ENCODE measurements at places on chromosomes 5 and 9.

DNA sequence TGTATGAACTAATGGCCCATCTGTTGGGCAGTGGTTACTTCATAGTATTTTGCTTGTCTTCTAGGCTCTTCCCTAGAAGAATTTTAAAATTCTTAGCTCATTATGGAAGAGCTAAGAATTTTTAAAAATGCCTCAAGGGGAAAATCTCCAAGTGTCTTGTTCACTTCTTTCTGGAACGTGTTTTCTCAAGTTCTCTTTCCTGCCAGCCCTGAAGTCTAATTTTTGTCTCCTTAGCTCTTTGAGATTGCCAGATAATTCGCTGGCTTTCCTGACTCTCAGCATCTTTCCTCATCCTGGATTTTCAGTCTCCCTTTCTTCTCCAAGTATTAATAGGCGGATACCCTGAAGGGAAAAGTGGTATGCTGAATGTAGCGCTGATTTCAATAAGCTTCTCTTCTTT is 395.4 kb downstream of the ARRDC3 start:
- DNase-seq, result no peak

DNA sequence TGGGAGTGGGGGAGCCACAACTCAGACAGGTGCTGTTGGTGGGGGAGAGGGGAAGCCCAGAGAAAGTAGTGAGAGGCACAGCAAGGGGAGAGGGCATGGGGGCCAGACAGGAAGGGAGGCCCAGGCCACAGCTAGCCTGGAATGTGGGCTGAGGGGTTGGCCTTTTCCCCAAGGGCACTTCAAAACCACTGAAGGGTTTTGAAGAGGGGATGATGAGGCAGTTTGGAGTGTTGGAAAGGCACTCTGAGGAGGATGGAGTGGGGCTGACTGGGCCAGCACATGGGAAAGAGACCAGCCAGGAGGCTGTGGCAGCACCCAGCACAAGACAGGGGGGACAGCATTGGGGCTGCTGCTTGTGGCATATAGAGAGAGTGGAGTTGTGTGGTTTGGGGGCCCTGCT is 3.8 kb downstream of the PSD2 start:
- no peak for DNase-seq

DNA sequence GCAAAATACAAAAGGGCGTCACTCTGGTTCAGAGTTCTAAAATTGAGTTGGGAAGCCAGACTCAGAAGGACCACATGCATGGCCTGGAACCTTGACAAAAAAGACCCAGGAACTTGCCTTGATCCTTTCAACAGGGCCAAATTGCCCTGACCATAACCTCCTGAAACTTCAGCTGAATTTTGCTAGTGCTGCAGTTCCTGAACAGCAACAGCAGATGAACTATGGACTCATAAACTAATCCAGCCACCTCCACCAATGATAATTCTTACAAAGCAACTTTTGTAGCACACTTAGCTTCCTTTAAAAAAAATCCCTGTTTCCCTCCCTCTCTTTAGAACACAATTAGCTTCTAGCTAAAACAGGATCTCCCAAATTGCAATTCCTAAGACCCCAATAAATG is 155.9 kb downstream of the MAT2B start:
- no peak for DNase-seq

- no peak for DNase-seq
These were observed 106.2 kb upstream of the EMB start for GRCh38 chr5:50547303-50547702.

GRCh38 chr5:145557345-145557744 is 277.8 kb downstream of the PRELID2 start:
- no peak for DNase-seq

DNA sequence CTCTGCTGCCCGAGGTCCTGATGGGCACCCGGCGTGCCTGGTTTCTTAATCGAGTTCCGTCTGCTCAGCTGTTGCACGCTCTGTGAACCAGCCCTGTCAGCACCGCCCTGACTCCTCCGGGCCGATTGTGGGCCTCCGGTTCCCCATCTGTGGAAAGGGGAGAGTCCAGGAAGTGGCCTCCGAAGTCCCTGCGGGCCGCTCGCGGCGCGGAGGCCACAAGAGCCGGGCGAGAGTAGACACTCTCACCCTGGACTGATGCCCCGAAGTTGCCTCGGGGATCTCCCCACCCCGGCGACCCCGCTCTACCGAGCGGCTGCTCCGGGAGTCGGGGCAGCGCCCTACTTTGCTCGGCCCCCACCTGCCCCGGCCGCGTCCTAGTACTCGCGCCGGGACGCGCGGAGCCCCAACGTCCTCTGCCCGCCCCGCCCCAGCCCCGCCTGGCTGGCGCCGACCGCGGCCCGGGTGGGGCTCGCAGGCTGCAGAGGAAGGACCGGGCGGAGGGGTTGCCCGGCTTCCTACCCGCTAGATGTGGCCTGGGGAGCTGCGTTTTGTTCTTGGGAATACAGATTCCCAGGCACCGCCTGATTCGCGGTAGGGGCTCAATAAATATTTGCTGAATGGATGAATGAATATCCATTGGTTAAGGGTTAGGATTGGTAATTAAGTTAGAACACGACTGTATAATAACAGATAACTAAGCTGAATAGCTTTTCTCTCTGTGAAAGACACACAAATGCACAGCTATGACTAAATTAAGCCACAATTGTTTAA is 935 bp upstream of the ZNF367 start:
- peak; percentile 25 for DNase-seq

GRCh38 chr5:43554497-43554896 is 2.4 kb downstream of the PAIP1 start:
- DNase-seq, result no peak

DNA sequence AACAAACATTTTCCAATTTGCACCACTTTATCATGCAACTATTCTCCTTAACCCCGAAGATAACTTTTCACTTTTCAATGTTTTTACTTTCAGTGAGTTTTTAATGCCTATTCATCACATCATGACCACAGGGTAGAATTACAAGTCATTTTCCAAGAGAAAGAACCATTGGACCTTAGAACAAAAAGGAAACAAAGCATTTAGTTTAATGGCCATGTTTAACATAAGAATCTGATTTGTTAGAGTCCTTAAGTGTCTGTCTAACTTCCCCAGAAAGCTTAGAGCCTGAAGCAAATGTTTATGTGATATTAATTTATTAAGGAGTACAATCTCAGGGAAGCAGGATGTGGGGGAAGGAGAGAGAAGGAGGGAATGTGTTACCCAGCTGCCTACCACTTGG is 325.8 kb upstream of the RIOK2 start:
- DNase-seq, result no peak

DNA sequence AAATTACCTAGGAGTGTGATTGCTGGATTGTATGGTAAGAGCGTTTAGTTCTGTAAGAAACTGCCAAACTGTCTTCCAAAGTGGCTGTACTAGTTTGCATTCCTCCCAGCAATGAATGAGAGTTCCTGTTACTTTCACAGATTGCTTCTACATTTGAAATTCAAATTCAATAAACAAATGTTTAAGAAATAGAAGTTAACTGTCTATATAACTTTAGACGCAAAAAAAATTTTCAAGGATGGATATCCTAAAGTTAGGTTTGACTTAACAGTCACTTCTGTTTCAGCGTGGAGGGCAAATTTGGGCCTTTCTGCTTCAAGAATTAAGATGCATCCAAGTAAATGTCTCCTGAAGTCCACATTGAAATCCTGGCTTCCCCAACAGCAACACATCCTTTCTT is 445.6 kb downstream of the TAF11L14 start:
- DNase-seq, result no peak

DNA sequence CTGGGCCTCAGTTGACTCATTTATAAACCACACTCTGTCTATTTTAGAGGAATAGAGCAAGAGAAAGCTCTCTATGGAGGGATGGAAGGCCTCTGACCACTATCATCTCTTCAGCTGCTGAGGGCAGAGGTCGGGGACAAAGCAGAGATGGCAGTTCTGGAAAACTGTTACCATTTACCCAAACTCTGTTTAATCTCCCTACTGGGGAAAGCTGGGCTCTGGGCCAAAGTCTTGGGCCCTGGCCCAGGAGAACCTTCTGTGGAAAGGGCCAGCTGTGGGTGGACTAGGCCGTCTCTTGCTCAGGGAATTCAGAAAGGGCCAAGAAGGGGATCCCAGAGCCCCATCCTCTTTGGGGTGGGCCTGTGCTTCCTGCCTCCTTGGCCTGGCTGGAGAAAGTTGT is 100.0 kb downstream of the PSD2 start:
- no peak for DNase-seq

- peak; percentile 53 for DNase-seq
These were observed 401.9 kb upstream of the PDE4D start for GRCh38 chr5:60295423-60295822.

GRCh38 chr9:138073808-138074207 is 196.2 kb downstream of the CACNA1B start:
- DNase-seq, result no peak

DNA sequence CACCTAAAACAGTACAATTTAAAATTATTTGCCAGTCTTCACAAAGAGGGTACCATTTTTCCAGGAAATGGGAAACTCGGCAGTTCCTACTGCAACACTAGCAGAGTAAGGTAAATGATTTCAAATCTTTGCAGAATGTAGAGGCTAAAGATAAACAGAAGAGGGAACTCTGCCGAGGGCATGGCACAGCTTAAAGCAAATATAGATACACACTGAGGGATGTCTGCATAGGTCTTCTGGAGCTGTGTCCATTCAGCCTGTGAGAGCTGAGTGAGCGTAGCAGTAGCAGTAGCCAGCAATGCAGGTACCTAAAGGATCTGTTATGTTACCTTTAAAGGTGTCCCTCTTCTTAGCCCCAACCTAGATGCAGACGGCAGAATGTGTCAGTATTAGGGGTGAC is 17.5 kb downstream of the CDKL3 start:
- no peak for DNase-seq

DNA sequence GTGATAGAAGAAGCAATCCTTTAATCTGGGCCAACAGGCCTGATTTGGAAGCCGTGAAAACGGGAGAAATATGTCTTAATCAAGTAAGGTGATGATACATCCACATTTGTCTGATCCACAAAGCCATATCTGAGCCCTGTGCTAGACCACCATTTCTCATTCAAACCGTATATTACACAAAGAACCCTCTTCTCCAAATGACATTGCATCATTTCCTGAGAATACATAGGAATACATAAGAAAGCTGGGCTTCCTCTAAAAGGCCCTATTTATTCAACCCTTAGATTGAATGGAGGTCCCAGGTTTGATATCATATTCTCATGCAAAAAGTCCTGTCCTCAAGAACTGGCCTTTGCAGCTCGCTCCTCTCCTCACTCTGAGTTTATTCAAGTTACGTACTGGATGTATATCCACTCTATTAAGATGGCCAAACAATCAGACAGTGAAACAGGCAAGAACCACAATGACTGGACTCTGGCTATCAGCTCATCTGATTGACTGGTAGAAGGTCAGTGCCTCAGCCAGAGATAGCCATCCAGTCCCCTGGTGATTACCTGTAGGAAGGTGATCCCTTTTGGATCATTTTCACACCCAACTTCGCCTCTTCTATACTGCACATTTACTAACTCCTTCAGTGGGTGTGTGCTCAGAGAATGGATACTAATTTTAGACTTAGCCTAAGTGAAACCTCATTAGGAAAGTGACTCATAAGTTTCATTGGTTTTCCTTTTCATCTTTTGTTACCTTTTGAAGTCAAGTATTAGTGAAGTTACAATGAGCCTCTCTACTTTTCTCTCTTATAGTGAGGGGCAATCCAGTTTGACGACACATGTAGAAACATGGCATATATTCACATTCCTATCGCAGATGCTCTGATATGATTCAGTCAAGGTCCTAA is 167.6 kb upstream of the WWC1 start:
- no peak for DNase-seq

DNA sequence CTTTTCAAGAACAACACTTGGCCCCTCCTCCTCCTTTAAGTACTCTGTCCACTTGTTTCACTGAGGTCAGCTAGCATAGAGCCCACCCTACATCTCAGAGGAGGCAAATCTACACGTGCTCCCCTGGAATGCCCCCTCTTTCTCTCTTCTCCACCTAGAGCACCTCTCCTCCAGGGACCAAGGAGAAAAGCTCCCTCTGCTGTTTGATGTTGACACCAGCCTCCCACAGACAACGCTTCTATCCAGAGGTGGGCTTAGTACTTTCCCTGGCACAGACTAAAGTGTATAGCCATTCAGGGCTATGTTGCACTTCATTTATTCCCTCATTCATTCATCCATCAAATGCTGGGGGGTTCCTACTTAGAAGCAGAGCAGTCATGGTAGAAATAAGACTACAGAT is 68.2 kb upstream of the TAF1L start:
- no peak for DNase-seq

- DNase-seq, result peak; percentile 83
These were observed 10.7 kb upstream of the SLC22A4 start for GRCh38 chr5:132283423-132284043.

DNA sequence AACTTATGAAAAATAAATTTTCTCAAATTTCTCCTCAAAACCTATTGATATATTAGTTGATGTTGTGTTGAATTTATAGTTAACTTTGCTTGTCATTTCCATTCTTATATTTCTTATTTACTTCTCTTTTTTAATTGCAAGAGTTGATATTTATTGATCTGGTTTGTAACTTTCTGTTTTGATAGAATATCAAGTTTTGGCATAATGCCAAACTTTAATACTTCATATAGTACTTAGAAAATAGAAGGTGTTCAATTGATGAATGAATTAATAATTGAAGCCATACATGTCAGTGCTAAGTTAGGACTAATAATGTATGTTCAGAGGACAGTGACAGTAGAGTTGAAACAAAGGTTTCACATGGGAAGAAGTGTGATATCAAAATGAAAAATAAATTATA is 27.9 kb downstream of the ERCC6L2 start:
- DNase-seq, result no peak

GRCh38 chr9:134225186-134225585 is 60.8 kb upstream of the RNU6ATAC start:
- no peak for DNase-seq

DNA sequence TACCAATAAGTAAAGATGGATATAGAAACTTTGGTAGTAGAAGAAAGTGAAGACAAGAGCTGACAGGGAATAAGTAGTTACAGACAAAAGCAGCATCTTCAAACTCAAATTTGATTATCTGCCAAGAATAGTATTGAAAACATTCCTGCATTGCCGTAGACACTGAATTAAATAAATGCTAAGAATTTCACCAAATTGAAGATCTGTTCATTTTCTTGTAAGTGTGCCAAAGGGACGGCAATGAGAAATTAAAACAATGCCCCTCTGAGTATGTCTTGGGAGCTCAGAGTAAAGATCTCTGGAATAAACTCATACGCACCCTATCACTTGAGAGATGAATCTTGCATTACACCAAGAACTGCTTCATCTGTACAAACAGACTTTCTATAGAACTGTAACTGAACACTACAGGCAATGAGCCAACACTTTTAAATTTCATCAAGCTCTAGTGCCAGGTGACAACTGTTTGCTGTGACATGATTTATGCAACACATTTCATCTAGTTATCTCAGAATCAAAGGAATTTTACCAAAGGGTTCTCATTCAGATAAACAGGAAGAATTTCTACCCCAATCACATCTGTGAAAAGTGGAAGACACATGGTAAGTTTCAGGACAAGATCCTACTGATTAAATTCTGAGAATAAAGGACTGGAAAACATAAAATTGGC is 66.9 kb downstream of the RFX3 start:
- peak; percentile 12 for DNase-seq

GRCh38 chr5:33258553-33258952 is 182.2 kb upstream of the TARS1 start:
- peak; percentile 67 for DNase-seq
